Astrocyte of the spinal cord (primary cell): ENCODE measurements at places on chromosomes 13 and 19.

GRCh38 chr19:11005521-11005920 lies 44.7 kb downstream of the SMARCA4 start:
- no peak for DNase-seq

- DNase-seq: no peak
Measured at GRCh38 chr13:34944751-34945150, 2.7 kb downstream of the NBEA start.

DNA sequence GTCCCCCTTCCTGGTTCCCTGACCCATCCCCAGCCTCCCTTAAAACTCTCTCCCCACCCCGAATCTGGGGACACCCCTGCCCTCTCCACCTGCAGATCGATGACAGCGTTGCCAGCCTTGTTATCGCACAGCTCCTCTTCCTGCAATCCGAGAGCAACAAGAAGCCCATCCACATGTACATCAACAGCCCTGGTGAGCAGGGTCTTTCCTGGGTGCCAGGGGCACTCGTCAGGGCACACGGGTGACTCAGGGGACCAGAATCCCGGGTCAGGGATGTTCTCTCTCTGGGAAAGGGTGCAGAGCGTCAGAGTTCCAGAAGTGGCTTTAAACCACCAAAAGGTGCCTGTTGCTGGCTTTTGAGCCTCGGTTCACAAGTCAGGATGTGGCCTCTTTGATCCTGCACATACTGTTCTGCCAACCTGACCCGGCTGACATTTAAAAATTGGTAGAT lies 1.0 kb downstream of the CLPP start:
- DNase-seq: no peak

DNA sequence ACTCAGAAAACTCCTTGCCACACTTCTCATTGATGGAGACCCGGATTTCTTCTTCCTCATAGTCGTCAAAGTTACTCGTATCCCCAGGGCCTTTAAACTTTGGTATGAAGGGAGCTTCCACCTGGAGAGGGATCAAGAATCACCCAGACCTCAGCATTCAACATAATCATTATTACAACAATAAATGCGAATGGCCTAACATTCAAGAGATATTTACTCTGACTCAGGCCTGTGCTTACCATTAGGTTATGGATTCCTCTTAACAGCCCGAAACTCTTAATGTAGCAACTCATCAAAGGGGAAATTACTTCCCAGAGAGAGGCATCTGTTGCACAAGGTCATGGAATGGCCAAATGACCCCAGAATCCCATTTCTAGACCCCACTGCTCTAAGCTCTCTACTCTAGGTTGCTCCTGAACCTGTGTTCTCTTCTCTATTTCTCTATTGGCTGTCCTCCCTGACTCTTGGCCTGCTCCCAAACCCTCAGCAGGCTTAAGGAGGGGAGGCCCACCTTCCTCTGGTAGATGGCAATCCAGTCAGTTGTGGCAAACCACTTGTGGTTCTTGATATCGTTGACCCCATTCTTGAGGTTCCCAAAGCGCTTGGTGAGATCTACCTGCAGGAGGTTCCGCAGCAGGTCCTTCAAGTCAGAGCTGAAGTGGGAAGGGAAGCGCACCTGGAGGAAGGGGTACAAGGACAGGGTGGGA lies 2.7 kb upstream of the SAMD1 start:
- DNase-seq: no peak
